ENCODE measurements at places on chromosomes 1 and 21.

DNA sequence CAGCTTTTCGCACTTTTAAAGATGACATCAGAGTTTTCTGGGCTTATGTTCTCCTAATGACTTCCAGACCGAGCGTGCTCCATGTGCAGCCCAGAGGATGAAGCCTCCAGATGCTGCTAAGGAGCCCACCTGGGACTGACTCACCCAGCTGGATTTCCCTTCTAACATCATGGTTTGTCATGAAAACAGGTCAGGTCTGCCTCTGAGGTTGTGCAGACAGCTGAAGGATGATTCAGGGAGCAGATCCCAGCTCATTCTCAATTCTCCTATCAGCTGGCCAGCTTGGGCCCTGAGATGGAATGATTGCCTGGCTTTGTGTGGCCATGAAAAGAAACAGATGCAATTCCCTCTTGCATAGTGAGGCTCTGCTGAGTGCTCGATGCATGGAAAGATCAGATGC, 123.9 kb upstream of the DUSP10 start:
- no peak for DNase-seq

DNA sequence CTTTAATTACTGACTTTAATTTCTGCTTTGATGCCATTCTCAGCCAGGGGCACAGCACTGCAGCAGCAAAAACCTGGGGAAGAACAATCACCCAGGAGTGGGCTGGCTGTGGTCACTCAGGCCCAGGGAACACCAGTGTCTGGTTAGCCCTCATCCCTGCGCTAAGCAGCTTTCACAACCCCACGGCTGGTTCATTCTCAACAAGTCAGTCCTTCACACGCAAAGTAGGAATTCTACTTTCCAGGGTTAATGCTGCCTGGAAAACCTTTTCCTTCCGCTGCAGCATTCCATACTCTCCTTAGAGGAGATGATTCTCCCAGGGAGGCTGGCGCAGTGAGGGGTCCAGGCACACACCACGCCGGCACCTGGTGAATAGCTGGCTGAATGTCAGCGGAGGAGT, 24.3 kb upstream of the KCNE1 start:
- no peak for DNase-seq

DNA sequence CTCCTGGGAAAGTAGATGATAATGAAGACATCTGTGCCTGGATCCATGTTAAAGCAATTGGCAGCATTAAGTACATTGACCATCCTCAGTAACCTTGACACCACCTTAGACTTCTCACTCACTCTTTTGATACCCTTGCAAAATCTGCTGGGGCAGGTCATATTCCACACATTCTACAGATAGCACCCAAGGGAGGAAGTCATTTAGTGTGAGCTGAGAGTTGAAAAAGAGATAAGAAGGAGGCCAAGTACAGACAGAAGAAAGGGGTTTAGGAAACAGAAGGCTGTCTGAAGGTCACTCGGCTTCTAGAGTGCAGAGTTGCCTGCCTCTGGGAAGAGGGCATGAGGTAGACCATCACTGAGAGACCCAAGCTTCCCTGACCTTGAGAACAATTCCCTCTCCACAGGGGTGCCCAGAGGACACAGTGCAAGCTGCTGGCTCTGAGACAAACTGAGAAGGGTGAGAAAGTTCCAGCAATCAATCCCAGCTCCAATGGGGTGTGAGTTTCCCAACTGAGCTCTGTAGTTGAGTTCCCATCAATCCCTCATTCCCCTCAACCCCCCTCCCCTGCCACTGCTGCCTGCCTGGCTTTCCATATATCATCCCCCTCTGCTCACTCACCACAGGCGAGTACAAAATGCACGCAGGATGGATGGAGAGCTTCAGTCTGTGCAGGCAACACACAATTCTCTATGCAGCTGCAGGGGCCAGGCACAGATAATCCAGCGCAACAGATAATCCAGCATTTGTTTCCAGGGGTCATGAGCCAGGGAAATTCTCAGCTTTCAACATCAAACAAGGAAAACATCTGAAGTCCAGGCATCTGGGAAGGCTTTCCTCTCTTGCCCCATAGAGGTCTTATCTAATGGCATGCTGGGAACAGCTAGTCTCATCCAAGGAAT, 7.4 kb upstream of the MOB3C start:
- DNase-seq, result no peak

GRCh38 chr1:235093013-235093695, 35.5 kb downstream of the TOMM20 start:
- DNase-seq, result no peak

- DNase-seq, result no peak
These were observed 224.4 kb upstream of the POU3F1 start for GRCh38 chr1:38270849-38271633.

- DNase-seq, result no peak
These were observed 181.6 kb downstream of the KIF26B start for GRCh38 chr1:245336149-245336983.

DNA sequence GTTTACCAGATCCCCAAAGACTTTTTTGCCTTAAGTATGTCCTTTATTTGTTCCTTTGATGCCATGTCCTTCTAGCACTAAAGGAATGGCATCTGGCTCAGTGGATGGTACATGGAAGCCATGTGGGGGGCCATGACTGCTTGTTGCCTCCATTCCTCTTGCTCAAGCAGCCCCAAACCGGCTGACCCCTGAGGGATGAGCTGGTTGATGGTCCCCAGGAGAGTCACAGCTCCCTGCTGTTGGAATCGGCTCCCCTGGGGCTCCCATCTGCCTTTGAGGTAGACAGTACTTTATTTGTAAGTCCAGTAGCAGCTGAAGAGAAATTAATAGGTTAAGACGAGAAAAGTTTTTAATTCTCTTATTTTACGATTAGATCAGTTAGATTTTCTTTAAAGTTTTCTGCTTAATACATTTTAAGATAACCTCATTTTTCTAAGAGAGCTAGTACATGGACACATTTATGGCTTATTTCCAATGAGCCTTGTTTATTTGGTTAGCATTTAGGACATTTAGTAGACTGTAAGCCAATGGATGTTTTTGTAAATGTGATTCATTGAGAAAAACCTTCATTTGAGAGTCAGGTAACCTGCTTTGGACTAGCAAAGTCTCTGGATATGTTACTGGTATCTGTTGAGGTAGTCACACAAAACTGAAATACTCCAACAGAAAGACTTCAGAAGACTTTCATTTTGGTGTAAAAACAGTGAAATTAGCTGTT, 88.2 kb downstream of the CAMTA1 start:
- DNase-seq, result no peak

DNA sequence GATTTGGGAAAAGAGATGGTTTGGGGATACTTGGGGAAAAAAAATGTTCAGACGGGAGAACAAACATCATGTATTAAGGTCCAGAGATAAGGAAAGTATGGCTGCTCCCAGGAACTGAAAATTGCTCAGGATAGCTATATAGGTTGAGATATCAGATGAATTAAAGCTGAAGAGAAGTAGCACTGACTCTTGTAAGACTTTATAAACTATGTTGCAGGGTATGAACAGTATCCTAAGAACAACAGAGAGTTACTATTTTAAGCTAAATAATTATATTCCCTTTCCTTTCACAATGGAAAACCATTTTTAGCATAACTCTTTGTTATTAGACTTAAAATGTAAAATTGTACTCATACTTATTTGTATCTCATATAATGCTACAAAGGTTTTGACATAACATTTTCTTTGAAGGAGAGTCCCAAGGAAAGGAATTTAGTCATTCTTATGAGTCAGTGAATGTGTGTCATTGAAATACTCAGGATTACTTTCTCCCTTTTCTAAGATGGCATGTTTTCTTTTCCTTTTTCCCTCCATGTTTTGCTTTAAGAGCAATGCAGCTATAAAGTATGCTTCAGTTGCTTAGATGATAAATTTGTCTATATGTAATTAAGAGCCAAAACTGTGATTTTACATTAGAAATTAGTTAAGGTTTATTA, 139.4 kb upstream of the KIAA1614 start:
- DNase-seq, result no peak

GRCh38 chr1:69985376-69985775, 220.0 kb downstream of the LRRC40 start:
- no peak for DNase-seq

DNA sequence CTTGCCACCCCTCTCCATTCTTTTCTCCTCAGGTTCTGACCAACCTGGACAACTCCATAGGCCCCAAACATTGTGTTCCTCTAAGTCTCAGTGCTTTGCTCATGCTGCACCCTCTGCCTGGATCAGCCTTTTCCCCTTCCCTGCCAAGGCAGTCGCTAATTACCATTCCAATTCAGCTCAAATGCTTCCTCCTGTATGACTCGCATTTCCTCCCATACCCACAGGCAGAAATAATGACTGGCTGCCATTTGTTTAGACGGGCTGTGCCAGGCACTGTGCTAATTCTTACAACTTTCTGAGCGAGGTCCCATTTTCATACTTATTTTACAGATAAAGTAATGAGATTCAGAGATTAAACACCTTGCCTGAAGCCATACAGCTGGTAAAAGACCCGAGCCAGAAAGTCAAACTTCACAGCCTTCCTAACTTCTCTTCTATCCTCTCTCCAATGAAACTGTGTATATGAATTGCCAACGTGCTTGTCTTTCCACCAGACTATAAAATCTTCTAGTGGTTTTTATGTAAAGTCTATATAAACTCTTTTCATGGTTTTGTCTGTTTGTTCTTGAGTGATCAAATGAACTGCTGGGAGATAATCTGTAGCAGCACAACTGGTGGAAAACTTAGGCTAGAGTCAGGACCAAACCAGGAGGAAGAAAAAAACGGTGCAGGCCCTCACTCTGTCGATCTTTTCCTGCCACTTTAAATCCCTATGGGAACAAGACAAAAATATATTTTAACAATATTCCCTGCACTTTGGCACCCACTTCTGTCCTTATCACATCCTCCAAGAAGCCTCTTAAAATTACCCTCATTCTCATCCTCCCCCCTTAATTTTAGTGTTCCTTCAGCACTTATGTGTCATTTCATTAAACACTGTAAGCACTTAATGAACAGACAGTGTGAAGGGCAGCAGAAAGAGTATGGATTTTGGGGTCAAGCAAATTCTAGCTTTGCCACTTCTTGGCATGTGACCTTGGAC, 33.7 kb downstream of the RAB3B start:
- DNase-seq, result no peak

GRCh38 chr1:70778056-70778762, 269.4 kb downstream of the PTGER3 start:
- DNase-seq, result no peak

GRCh38 chr1:22582661-22583635, 19.7 kb downstream of the EPHA8 start:
- no peak for DNase-seq

- no peak for DNase-seq
These were observed 81.8 kb downstream of the PHTF1 start for GRCh38 chr1:113677250-113678158.

DNA sequence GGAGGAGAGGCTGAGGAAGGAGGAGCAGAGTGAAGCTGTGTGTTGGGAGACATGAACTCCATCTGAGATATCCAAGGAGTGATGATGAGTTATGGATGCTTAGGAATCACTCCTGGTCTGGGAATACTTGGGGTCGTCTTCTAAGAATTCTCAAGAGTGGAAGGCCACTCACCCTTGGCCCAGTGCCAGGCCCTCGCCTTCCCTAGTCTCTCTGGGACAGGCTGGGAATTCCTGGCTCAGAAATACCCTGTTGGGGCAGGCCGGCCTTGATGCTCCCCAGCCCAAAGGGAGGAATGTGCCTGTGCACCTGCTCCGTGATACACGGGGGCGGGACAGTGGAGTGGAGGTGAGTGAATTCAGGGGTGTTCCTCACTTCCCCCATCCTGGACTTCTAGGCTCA, 12.6 kb upstream of the LMNA start:
- no peak for DNase-seq

DNA sequence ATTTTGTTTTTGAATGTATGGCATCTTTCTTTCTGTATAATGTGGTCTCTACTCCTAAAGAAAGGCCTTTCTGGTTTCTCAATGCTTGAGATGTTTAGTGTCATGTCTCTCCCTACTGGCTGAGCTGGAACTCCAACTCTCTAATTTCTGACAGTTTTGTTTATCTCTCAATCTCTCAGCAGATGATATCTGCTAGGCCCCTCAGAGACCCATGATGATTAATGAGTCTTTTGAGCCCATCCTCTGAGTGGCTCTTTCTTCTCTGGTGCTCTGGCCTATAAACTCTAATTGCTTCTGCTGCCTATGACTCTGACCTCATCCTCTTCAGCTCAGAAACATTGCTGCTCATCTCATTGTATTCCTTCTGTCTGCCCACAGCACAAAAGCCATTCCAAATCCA, 46.6 kb downstream of the CRB1 start:
- no peak for DNase-seq

GRCh38 chr1:182786223-182786994, 3.2 kb upstream of the NPL start:
- DNase-seq, result peak; percentile 77

GRCh38 chr21:42317826-42318746, 2.9 kb upstream of the TFF3 start:
- DNase-seq, result no peak

- no peak for DNase-seq
These were observed 29.1 kb downstream of the AK5 start for GRCh38 chr1:77310924-77311323.

- no peak for DNase-seq
These were observed 30.1 kb downstream of the NTPCR start for GRCh38 chr1:232980355-232980978.

DNA sequence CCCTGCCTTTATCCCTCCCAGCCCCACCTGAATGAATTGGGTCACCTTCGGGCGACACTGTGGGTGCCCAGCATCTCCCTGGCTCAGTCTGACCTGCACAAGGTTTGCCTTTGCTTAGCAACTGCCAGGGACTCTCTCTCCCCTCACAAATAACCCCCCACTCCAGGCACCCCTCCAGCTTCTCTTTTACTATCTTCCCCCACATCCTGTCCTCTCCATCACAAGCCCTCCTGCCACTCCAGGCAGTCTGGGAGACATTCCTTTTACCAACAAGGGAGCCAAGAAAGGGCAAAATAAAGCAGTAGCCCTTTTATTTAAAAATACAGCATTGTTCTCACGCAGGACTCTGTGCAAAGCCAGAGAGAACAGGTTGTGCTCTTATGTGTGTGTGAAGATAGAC, 23.9 kb downstream of the LGR6 start:
- DNase-seq, result no peak

GRCh38 chr1:244012202-244012601, 38.9 kb upstream of the ZBTB18 start:
- no peak for DNase-seq
